Activated naive CD4-positive, alpha-beta T cell treated with anti-CD3 and anti-CD28 coated beads, Interleukin-2, amount 50 U/mL, for 16 hours (primary cell): ENCODE measurements at places on chromosomes 5 and 9.

DNA sequence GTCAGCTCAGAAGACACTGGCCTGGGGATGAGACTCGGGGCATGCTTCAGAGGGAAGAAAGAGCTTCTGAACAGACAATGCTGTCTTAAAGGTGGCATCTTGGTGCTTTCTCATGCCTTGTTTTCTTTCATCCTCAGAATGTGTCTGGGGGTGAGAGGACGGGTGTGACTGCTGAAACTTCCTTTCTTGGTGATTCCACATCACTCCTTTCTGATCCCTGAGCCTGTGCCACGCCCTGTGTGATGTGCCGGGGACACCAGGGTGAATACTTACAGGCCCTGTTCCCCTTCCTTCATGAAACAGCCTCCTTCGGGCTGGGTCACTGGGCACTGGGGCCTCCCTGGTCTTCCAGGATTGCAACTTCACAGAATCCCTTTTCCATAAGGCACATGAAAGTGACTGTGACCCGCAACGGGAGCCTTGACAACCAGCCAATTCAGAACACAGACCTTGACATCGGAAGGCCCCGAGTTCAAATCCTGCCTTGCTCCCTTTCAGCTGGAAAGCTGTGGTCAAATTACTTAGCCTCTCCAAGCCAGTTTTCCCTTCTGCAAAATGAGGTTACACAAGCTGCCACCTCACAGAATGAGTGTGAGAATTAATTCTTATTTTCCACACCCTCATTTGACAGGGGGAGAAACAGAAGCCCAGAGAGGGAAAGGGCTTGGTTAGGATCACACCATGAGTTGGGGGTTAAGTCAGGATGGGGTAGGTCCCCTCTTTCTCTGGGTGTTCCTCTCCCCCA is 44.1 kb upstream of the IL17B start:
- DNase-seq = no peak

GRCh38 chr5:146647656-146648199 is 131.7 kb upstream of the GPR151 start:
- no peak for DNase-seq

GRCh38 chr5:172163346-172163745 is 24.7 kb downstream of the STK10 start:
- DNase-seq = no peak

DNA sequence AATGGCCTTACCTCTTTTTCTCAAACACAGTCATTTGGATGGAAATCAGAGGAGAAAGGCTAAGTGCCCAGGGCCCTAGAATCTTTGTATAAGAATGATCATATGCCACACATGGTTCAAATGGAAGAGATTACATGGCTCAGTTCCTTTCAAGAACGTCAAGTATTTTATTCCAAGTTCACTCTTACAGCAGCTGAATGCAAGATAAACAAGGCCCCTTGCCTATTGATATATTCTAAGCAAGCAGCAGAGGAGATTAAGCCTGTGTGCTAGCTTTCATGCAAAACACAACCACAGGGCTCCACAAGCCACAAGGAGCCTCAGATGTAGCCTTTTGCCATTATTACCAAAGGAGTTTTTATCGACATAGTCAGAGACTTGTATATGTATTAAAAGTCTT is 55.3 kb upstream of the SLCO6A1 start:
- DNase-seq = no peak

DNA sequence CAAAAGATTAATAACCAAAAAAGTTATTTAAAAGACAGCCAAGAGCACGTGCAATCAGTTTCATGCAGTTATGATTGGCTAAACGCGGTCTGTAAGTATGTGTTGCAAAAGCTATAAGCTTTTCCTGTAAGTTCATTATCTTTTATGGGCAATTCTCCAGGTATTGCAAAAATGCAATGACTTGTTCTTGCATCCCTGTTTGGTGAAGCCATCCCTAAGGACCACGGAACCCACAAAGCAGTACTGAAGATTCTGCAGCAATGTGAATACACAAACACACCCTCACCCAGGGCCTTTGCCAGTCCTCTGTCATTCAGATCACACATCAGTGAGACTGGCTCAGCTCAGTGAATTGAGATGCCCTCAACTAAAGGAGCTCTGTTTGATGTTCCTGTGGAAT is 11.4 kb downstream of the GCNT4 start:
- no peak for DNase-seq

GRCh38 chr9:13811876-13812275 is 502.1 kb downstream of the NFIB start:
- DNase-seq = no peak
